RPMI8226 (cell line): ENCODE measurements at places on chromosomes 4 and X.
A peak's percentile ranks its signal among the peaks of the same experiment; 100 is the strongest.

DNA sequence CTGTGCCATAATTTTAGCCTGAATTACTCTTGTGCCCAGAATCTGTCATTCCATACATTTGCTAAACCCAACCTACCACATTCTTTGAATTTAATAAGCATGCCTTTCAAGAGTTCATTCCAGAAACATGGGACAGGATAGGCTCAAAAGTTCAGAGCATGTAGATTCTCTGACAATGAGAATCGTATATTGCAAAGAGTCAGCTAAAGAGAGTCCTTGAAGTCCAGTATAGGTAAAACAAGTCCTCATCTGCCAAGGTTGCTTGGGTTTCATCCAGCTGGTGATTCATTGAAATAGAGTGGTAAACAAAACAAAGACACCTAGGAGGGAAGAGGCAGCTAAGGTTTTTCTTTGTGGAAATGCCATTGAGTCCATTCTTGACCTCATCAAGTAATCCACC is 249.3 kb upstream of the DIPK2B start:
- DNase-seq: no peak

GRCh38 chr4:66927937-66928336 is 617.4 kb downstream of the CENPC start:
- peak; percentile 63 for DNase-seq

GRCh38 chr4:48668254-48669017 is 111.6 kb downstream of the FRYL start:
- DNase-seq: no peak

GRCh38 chrX:666762-667720 is 36.5 kb downstream of the SHOX start:
- no peak for DNase-seq

GRCh38 chrX:110284159-110284558 is 33.7 kb downstream of the AMMECR1 start:
- DNase-seq: no peak

DNA sequence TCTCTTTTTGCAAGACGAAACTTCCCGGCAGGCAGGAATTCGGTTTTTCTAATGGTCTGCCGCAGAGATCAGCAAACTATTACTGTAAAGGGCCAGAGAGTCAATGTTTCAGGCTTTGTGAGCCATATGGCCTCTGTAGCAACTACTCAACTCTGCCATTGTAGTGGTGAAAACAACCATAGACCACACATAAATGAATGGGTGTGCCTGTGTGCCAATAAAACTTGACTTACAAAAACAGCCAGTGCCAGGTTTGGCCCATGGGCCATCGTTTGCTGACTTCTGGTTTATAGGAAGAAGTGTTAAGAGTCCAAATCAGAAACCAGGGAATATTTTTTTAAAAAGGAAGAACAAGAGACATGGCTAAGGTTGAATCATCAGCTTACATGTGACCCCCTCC is 163.0 kb downstream of the SH3KBP1 start:
- no peak for DNase-seq

GRCh38 chrX:55451141-55451540 is 786 bp upstream of the MAGEH1 start:
- DNase-seq: no peak

DNA sequence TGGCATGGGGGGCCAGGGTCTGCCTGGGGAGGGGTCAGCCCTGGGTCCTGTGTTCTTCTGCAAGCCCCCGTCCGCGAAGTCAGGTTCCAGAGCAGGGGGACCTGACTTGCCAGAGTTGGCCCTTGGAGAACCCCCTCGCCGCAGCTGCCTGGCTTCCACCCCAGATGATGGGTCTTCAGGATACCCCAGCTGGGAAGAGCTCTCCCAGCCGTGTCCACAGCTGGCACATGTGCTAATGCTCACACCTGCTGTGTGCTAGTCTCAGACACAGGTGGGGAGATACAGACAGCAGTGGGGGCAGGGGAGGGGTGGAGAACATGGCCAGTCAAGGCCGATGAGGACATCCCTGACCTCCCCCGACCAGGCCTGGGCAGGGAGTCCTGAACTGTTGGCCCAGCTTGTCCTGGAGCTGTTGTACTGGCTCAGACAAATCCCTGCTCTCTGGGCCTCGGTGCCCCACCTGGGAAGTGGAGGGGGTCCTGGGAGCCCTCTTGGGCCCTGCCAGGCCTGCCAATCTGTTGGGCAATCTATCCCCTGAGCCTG is 3.5 kb downstream of the ADRA2C start:
- no peak for DNase-seq

DNA sequence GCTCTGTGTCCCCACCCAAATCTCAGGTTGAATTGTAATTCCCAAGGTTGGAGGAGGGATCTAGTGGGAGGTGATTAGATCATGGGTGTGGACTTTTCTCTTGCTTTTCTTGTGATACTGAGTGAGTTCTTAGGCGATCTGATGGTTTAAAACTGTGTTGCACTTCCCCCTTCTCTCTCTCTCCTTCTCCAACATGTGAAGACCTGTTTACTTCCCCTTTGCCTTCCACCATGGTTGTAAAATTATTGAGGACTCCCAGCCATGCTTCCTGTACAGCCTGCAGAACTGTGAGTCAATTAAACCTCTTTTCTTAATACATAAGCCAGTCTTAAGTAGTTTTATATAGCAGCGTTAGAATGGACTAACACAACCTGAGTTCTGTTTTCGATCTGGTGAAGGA is 738.2 kb downstream of the ARAP2 start:
- DNase-seq: peak; percentile 13

DNA sequence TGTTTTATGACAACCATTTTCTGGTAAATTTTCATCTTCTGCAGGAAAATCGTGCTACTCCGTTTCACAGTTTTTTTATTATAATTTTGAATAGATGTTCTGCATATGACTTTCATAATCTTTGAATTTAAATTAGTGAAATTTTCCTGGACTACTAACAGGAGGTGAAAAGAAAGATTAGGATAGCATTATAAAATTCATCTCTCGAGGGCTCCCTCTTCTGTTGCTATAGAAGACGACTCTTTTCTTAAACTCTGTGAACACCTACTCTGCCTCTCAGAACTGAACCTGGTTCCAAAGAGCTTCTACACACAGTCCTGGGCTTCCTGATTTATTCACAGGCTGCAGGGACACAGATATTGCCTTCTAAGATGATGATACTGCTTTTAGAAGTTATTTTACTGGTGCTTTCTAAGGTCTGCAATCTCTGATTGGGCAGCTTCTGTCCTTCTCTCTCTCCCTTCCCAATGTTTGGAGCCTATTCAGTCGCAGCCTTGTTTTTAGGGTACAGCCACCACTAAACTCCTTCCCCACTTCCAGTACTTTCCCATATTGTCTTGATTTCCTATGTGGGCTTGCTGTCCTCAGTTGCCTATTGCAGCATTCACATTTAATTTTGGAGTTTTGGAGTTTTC is 10.1 kb upstream of the SAP30 start:
- no peak for DNase-seq

- DNase-seq: no peak
These were observed 32.3 kb downstream of the MGARP start for GRCh38 chr4:139247700-139248238.

DNA sequence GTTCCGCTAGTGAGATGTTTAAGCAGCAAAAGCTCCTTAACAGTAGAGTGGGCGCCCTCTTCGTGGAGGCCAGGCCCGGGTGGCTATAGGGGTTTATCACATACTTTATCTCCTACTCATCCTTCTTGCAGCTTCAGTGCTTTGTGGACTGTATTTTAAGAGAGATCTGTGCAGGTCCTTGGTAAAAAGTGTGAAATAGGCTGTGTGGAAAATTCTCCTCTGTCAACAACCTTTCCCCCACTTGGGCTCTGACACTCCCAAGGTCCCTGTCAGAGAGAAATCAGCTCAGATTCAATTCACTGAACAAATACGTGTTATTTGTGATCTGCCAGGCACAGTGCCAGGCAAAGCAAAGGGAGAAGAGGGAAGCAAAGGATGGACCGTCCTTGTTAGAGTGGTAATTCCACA is 214.3 kb upstream of the PPARGC1A start:
- DNase-seq: no peak

DNA sequence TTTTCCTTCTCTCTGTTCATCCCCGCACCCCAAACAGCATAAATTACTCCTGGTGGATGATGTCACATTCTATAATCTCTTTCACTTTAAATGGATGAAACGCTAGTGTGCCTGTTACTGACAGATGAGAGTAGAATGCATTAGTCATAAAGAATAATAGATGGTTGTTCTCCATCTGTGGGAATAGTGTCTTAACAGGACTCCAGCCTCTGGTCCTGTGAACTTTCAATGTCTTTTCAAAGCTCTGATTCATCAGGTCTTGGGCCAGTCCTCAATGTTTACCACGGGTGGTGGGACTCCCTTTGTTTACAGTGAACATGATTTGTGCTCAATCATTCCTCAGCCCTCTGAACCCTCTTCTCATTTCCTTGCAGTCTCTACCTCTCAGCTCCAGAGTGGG is 182.6 kb downstream of the GABRB1 start:
- DNase-seq: no peak

- DNase-seq: no peak
These were observed 261.8 kb downstream of the DHX15 start for GRCh38 chr4:24322511-24322910.

- peak; percentile 70 for DNase-seq
These were observed at the start of gene CCNB3 for GRCh38 chrX:50204364-50204899. CCNB3 (plus strand) TSS chrX:50204765; CDS start chrX:50285164, 80,399 bp downstream.

DNA sequence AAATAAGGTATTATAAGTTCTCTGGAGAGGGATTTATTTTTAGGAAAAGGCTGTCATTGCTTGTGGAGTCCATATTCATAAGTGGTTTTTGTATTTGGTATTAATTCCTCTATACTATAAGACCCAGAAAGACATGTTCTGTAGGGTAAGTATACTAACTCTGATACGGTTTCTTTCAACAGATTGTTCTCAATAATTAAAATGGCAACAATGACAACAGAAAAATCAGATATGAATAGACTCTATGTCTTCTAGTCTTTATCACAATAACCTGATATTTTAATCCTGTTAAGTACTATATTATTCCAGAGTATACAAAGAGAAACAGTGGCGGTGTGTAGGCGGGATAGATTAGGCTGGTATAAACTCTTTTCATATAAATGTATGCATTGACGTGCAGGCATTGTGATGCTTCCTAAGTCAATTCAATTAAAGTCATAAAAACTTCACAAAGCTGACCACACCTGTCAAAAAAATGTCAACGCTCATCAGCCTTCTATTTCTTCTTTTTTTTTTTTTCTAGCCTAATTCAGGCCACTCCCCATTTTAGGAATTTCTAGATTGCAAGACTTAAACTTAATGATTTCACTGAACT is 150.4 kb downstream of the TRIML1 start:
- DNase-seq: no peak

GRCh38 chrX:134624046-134624430 is 34.2 kb downstream of the PLAC1 start:
- DNase-seq: no peak
